ENCODE measurements at places on chromosomes 1 and 21. TPM values are rescaled to one million over a fixed set of nuclear protein-coding genes. Genes with fewer than 3 reads are reported as not detected.

Gene MCOLN2
- 0.18 TPM for total RNA-seq

Gene OR2AJ1
- total RNA-seq: not detected

Gene TP73
- 0.71 TPM for total RNA-seq

Gene PROX1
- total RNA-seq: 6.9 TPM

Gene MXRA8
- total RNA-seq: 87.9 TPM

Gene VCAM1
- total RNA-seq: 18.4 TPM

Gene C2CD4D
- not detected for total RNA-seq

Gene PTGS2
- total RNA-seq: 1.1 TPM

Gene KIF26B
- total RNA-seq: 0.89 TPM

Gene FAM72B
- 1.5 TPM for total RNA-seq

Gene KCTD3
- total RNA-seq: 36.4 TPM

GRCh38 chr1:205285381-205286101 is 36.0 kb downstream of the NUAK2 start:
- H3K27ac ChIP-seq: peak overlapping the region; percentile 29
- no peaks in the 10 kb centered on the region for H3K36me3 ChIP-seq
- H3K4me1 ChIP-seq: peaks cover 37% of the 10 kb centered on the region
- DNase-seq: no peak
- H3K4me3 ChIP-seq: no peak overlapping the region
- no peaks in the 10 kb centered on the region for H3K27me3 ChIP-seq

- no peak overlapping the region for H3K27ac ChIP-seq
- H3K27me3 ChIP-seq: no peaks in the 10 kb centered on the region
- no peaks in the 10 kb centered on the region for H3K36me3 ChIP-seq
- no peak overlapping the region for H3K4me3 ChIP-seq
- DNase-seq: no peak
- peaks cover 3% of the 10 kb centered on the region for H3K4me1 ChIP-seq
Observed at GRCh38 chr21:14594967-14595366, 48.9 kb upstream of the SAMSN1 start.

DNA sequence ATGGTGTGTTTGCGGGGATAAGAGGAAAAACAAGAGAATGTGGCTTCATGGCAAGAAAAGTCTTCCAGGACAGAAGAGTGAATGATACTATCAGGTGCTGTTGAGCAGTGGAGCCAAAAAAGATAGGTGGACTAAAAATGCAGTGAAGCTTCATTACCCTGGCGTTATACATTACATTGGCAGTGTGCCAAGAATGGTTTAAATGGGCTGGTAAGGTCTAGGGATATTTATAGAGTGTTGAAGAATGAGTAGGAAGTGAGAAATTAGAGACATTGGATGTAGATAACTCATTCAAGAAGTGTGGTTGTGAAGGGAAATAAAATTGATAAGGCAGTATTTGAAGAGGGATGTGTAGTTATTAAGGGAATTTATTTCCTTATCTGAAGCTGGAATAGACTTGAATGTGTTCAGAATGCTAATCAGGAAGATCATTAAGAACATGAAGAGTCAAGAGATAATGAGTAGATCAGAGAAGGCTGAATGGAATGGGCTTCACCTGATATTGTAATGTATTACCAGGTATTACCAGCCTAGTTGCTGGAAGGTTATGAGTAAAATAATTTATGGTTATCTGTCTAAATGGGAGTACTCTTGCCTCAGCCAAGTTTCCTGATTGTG is 72.7 kb downstream of the MAST2 start:
- no peak overlapping the region for H3K4me3 ChIP-seq
- H3K27ac ChIP-seq: no peak overlapping the region
- no peaks in the 10 kb centered on the region for H3K36me3 ChIP-seq
- no peak for DNase-seq
- no peaks in the 10 kb centered on the region for H3K27me3 ChIP-seq

- H3K27me3 ChIP-seq: no peaks in the 10 kb centered on the region
- H3K27ac ChIP-seq: no peak overlapping the region
- no peak for DNase-seq
Observed at GRCh38 chr1:17503146-17503545, 36.4 kb upstream of the ARHGEF10L start.

DNA sequence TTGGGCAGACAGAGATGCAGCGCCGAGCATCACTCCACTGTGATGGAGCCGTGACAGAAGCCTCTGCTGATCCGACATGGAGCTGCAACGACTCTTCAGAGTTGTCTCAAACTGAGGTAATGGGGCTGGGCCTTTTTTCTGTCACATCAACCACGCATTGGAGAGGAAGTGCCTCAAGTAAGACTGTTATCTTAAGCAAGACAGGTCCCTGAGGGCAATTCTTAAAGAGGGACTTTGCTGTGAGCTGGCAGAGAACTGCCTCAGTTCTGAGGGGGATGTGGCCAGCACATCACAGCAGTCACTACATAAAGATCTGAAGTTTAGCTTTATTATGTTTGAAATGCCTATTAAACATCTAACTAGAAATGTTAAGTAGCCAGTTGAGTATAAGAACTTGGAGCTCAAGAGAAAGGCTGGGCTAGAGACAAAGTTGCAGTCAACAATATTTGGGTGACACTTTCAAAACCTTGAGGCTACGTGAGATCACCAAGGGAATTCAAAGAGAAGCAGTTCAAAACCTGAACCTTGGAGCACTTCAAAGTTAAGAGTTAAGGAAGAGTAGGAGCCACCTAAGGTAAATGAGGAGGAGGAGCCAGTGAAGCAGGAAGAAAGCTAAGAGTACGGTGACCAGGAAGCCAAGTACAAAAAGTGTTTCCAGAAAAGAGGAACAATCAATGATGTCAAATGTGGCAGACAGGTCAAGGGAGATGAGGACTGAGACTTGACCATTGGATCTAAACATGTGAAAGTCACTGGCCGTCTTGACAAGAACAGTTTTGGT is 54.2 kb upstream of the BCL9 start:
- no peaks in the 10 kb centered on the region for H3K27me3 ChIP-seq
- no peaks in the 10 kb centered on the region for H3K4me1 ChIP-seq
- H3K27ac ChIP-seq: no peak overlapping the region
- H3K36me3 ChIP-seq: no peaks in the 10 kb centered on the region
- DNase-seq: no peak

- no peak overlapping the region for H3K4me3 ChIP-seq
- H3K27ac ChIP-seq: no peak overlapping the region
- H3K36me3 ChIP-seq: peaks cover 5% of the 10 kb centered on the region
- no peak for DNase-seq
- no peaks in the 10 kb centered on the region for H3K27me3 ChIP-seq
Observed at GRCh38 chr1:32636914-32637645, 13.3 kb downstream of the ZBTB8OS start.

- peak overlapping the region; percentile 68 for H3K4me3 ChIP-seq
- peaks cover 21% of the 10 kb centered on the region for H3K36me3 ChIP-seq
- H3K4me1 ChIP-seq: peaks cover 4% of the 10 kb centered on the region
- peak overlapping the region; percentile 89 for H3K27ac ChIP-seq
- H3K27me3 ChIP-seq: no peaks in the 10 kb centered on the region
Observed at GRCh38 chr1:235161685-235162327, 756 bp upstream of the RBM34 start.

- no peaks in the 10 kb centered on the region for H3K36me3 ChIP-seq
- no peak overlapping the region for H3K4me3 ChIP-seq
- no peak overlapping the region for H3K27ac ChIP-seq
- H3K4me1 ChIP-seq: no peaks in the 10 kb centered on the region
- DNase-seq: no peak
Observed at GRCh38 chr1:105914403-105914802, 1142.1 kb upstream of the PRMT6 start.

GRCh38 chr21:37564341-37564923 is 197.9 kb downstream of the DYRK1A start:
- peaks cover 30% of the 10 kb centered on the region for H3K4me1 ChIP-seq
- H3K4me3 ChIP-seq: peak overlapping the region; percentile 68
- no peaks in the 10 kb centered on the region for H3K27me3 ChIP-seq
- peak overlapping the region; percentile 89 for H3K27ac ChIP-seq

DNA sequence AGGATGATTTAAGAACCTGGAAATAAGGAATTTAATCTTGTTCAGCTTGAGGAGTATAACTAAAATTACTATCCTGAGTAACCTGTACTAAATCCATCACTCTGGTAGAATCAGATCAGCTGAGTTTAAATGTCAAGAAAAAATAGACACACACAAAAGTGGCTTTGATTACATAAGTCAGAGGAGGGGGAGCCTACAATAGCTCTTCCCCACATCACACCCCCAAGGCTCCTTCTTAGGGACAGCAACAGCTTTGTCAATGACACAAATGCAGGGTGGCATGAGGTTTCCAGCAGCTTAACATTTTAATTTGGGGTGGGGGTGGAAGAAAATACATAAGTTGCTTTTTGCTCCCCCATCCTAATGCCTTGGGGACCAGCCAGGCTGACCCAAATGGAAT is 12.6 kb upstream of the NUP210L start:
- H3K27me3 ChIP-seq: no peaks in the 10 kb centered on the region
- peaks cover 72% of the 10 kb centered on the region for H3K36me3 ChIP-seq
- DNase-seq: no peak
- no peak overlapping the region for H3K4me3 ChIP-seq

DNA sequence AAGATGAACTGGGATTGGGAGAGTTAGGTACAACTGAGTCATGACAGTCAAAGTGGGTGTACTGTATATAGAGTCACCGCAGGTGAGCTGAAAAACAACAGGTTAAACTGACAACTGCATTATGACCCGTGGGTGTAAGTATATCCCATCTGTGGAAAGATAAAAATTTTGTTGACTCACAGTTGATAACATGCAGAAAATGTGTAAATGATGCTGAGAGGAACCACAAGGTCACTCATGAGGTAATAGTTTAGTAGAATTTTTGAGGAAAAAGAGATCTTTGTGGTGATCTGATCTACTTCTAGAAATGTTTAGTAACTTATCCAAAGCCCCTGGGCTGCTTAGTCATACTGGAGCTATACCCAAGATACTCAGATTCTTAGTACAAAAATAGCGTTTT is 838 bp downstream of the OR2C3 start:
- H3K4me3 ChIP-seq: no peak overlapping the region
- H3K4me1 ChIP-seq: no peaks in the 10 kb centered on the region
- no peak overlapping the region for H3K27ac ChIP-seq
- H3K36me3 ChIP-seq: no peaks in the 10 kb centered on the region

DNA sequence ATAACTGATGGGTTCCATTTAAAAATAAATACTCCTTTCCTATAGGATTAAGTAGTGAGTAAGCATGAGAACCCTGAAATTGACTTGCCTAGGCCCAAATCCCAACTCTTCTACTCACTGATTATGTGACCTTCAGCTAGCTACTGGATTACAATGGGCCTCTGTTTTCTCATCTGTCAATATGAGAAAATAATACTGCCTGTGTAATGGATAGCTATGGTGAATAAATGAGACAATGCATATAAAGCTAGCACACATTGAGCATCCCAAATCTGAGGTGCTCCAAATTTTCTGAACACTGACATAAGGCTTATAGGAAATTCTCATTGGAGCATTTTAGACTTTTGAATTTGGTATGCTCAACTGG is 5.3 kb upstream of the LRRC8C start:
- DNase-seq: no peak
- no peak overlapping the region for H3K27ac ChIP-seq
- H3K27me3 ChIP-seq: peaks cover 4% of the 10 kb centered on the region
- no peak overlapping the region for H3K4me3 ChIP-seq
- H3K36me3 ChIP-seq: no peaks in the 10 kb centered on the region

DNA sequence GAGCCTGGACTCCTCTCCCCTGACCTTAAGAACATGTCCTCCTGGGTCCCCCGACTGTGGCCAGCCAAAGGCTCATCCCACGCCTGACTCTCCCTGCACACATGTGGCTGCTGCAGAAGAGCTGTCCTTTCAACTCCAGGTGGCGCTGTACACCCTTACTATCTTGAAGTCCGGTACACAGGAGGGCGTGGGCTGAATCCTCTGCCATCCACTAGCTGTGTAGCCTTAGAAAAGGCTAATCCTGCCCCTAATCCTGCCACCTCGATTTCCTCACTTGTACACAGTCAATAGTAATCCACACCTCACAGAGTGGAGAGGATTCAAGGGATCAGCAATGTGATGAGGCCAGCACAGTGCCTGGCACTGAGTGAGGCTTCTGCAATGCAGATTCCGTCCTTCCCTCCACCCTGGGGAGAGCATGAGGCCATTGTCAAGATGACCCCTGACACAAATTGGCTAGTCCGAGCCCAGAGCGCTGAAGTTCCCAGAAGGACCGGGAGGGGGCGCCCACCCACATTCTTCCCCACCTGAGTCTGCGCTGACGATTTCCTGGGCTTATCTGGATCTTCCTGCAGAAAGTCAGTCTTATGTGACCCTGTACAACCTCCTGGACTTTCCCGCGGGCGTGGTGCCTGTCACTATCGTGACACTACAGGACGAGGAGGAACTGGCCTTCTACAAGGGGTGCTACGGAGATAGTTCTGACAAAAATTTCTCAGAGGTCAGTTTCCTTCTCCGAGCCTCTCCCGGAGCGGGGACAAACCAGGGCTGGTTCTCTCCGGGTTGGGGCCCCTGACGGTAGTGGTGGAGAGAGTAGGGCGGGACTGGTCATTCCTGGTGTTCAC is 47.1 kb upstream of the DMBX1 start:
- peaks cover 11% of the 10 kb centered on the region for H3K4me1 ChIP-seq
- peaks cover 41% of the 10 kb centered on the region for H3K27me3 ChIP-seq
- peak overlapping the region; percentile 12 for H3K4me3 ChIP-seq
- no peaks in the 10 kb centered on the region for H3K36me3 ChIP-seq

DNA sequence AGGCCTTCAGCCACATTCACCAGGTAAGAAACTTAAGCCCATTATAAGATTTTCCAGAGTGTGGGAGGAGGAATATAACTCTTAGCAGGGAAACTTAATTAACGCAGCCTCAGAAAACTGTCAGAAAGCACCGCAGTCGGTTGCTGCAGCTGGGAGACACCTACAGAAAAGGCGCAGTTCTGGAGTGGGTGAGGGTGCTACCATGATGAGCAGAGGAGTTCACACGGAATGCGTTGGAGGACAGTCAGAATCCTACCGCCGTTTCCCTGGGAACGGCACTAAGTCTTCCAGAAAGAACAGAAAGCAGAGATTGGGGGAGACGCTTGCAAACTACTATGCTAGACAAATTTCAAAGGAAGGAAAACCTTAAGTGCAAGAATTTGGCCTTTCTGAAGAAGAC is 6.4 kb downstream of the ACTN2 start:
- peaks cover 8% of the 10 kb centered on the region for H3K4me1 ChIP-seq
- H3K36me3 ChIP-seq: peaks cover 3% of the 10 kb centered on the region
- H3K4me3 ChIP-seq: peak overlapping the region; percentile 4

DNA sequence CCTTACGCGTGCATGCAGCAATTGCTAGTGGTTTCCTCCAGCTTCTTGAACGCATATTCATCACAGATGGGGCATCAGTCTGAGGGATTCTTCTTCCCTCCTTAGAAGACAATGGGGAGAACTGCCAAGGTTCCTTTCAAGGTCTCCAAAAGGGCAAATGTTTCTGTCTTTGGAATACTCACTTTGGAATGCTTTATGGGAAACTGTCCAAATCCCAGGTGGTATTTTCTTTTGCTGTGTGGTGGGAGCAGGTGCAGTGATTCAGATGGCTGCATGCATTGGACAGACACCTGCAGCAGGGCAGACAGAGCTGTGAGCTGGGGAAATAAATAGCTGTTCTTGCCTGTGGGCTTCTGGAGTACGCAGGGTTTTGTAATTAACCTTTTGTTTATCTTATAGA is 40.5 kb downstream of the URB2 start:
- H3K27ac ChIP-seq: no peak overlapping the region
- no peak overlapping the region for H3K4me3 ChIP-seq
- DNase-seq: peak; percentile 16
- H3K4me1 ChIP-seq: peaks cover 10% of the 10 kb centered on the region
- peaks cover 2% of the 10 kb centered on the region for H3K36me3 ChIP-seq
- no peaks in the 10 kb centered on the region for H3K27me3 ChIP-seq
